Skin of body (tissue), 3 donors: ENCODE measurements at places on chromosomes 13 and 19. TPM values are rescaled to one million over a fixed set of nuclear protein-coding genes. Genes with fewer than 3 reads are reported as not detected.

The OR4F17 gene
- total RNA-seq = not detected

GRCh38 chr19:47637550-47637949 is 28.6 kb downstream of the BICRA start:
- DNase-seq = no peak

GRCh38 chr19:35204799-35205732 is 23.5 kb downstream of the FAM187B start:
- no peak for DNase-seq

GRCh38 chr19:32798201-32798600 is 71.4 kb downstream of the SLC7A9 start:
- DNase-seq = no peak

The IGSF23 gene
- total RNA-seq = not detected

DNA sequence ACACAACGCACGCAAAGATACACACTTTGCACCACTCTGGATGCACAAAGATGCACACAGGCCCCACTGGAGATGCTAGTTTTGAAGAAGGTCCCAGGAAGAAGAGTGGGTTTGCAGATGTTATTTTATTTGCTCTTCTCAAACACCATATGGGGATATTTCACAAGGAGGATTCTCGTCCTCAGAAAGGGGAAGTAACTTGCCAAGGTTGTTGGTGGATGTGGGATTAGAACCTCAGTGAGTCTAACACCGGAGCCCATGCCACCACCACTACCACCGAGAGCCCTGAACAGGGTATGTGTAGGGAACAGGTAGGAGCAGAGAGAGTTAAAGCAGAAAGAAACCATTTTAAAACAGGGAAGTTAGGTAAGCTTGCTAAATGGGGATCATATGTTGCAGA is 9.6 kb upstream of the CEACAM6 start:
- DNase-seq = no peak

DNA sequence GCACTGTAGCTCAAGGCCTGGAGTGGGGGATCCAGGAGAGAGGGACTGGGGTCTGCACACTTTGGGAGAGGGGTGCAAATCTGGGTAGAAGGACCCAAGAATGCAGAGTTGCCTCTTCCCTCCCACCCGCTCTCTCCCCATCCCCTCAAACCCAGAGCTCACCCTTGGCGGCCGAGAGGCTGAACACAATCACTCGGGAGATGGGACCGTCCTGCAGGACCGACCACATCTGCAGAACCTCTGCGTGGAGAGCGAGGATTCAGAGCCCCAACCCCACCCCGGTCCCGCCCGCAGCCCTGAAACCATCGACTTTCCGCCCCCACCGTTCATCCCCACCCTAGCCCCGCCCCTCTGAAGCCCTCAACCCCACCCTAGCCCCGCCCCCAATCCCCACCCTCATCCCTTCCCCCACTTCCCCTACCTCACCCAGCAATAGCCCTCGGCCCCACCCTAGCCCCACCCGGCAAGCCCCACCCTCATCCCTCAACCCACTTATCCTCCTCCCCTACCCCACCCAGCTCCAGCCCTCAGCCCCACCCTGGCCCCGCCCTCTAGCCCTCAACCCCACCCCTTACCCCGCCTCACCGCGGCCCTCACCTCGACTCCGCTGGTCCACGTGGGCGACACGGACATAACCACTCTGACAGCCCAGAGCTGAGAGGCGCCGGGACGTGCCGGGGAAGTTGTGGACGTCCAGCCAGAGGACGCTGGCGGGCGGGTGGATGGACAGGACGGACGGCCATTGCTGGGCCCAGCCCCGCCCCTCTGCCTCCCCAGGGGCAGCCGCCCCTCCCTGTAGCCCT is 4.1 kb downstream of the KPTN start:
- no peak for DNase-seq

The LILRB3 gene
- total RNA-seq = 4.2 TPM

GRCh38 chr19:18206018-18206417 is 2.2 kb upstream of the RAB3A start:
- DNase-seq = no peak

The WDR62 gene
- 2.5 TPM for total RNA-seq

The HTR2A gene
- 0.69 TPM for total RNA-seq

DNA sequence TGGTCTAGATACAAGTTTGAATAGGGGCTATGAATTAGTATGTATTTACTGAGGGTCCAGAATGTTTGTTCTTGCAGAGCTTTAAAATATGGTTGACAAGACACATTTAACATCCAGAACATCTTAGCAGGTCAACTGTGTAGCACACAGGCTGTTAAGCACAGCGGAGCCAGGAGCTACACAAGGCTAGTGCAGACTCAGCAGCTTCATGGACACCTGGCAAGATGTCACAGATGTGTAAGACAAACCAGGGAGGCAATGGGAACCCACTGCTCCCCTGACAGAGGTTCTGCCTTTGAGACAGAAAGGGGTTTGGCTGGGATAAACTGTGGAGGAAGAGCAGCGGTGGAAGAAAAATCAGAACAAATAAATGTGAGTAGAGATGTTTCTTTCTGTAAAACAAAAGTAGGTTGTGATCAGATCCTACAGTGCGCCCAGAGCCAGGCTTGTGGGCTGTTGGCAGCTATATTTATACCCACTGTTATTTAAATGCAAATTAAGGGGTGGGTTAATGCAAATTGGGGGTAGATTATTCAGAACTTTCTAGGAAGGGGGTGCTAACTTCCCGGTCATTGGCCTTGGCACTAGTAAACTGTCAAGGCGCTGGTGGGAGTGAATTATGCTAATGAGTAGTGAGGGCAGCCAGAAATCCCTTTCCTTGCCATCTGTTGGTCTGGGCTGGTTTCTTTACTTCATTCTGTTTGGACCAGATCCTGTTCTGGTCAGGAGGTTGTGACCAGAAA is 33.0 kb downstream of the MIPEP start:
- no peak for DNase-seq

The PSG2 gene
- total RNA-seq = not detected

The TSKS gene
- 0.30 TPM for total RNA-seq

DNA sequence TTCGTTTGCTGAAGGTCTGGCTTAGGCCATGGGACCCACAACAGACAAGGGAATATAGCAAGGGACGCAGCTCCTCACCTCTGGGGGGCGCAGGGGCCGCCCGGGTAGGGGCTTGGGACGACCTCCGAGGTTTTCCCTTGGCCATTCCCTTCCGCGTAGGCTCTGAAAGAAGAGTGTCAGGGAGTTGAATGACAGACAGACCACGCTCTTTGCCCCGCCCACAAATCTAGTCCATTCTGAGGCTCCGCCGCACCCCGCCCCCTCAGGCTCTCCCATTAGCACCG is 11.4 kb upstream of the ZNF414 start:
- DNase-seq = no peak

The ATP4A gene
- total RNA-seq = not detected

GRCh38 chr13:98452851-98453843 is 123.8 kb downstream of the STK24 start:
- DNase-seq = peak; percentile 30

The ADAMTS10 gene
- 32.7 TPM for total RNA-seq

GRCh38 chr19:13881251-13881691 is 4.3 kb downstream of the NANOS3 start:
- DNase-seq = no peak

- DNase-seq = no peak
Observed at GRCh38 chr13:77737583-77738200, 40.2 kb downstream of the SLAIN1 start.

DNA sequence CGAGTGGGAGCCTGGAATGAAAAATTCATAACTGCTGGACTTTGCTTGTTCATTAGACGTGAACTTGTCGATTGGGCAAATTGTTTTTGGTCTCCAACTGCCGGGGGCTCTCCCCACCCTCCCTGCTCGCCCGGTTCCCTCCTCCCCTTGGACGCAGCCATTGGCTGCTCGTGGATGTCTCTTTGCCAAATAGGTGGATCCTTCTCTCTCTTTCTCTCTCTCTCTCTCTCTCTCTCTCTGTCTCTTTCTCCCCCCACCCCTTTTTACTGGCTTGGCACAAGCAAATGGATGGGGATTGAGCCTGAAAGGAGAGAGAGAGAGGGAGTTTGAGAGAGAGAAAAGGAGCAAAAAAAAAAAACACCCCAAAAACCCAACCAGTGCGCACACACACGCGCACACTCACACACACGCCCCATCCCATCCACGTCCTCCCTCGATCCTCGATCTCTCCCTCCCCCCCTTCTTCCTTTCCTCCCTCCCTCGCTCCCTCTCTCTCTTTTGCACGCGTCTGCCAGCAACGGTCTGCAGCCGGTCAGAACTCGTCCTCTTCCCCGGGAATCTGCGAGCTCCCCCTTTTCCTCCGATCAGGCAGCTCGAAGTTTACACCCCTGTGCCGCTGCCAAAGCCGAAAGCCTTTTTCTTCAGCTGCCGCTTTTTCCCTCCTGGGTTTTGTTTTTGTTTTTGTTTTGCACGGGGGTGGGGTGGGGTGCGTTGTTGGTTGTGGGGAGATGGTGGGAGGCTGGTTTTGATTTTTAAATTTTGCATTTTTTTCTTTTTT is 27.8 kb downstream of the NFIX start:
- DNase-seq = peak; percentile 98

The C5AR2 gene
- 1.2 TPM for total RNA-seq

GRCh38 chr19:5232798-5233505 is 107.7 kb downstream of the PTPRS start:
- DNase-seq = no peak

The MBD3L3 gene
- not detected for total RNA-seq

- DNase-seq = no peak
Observed at GRCh38 chr19:58518256-58519086, 1.1 kb downstream of the ZBTB45 start.

- DNase-seq = no peak
Observed at GRCh38 chr13:45522571-45522970, 57.8 kb downstream of the COG3 start.

DNA sequence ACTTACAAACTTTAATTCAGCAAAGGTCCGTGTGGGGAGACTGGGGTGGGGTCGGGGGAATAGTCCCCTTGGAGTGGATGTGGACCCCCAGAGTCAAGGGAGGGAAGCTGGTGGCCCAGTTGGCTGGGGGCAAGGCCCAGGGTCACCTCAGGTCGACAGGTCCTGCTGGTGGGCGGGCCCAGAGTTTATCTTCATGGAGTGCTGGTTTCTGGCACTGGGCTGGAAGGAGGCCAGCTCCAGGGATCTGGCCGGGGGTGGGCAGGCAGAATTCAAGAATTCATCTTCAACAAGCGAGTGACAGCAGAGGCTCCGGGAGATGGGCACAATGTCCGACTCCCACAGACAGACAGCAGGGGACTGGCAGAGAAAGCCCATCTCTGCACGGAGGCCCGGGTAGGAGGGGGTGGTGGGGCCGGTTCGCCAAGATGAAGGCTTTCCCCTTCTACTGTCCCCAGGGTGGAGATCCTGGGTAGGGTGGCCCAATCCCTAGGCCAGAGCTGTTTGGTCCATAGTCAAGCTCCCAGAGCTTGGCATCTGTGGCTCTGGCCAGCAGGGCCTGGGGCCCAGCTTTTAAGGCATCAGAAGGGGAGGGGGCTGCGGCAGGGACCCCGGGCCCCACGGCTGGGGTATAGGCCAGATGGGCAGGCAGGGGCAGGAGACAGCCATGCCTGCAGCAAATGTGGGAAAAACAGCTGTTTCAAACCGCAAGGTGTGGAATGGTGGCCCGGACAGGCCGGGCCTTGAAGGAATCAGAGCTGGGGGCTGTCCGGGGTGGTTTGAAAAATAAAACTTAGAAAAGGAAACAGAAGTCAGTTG is 622 bp upstream of the FDX2 start:
- DNase-seq = no peak

GRCh38 chr13:112172641-112173251 is 105.8 kb downstream of the SOX1 start:
- no peak for DNase-seq

DNA sequence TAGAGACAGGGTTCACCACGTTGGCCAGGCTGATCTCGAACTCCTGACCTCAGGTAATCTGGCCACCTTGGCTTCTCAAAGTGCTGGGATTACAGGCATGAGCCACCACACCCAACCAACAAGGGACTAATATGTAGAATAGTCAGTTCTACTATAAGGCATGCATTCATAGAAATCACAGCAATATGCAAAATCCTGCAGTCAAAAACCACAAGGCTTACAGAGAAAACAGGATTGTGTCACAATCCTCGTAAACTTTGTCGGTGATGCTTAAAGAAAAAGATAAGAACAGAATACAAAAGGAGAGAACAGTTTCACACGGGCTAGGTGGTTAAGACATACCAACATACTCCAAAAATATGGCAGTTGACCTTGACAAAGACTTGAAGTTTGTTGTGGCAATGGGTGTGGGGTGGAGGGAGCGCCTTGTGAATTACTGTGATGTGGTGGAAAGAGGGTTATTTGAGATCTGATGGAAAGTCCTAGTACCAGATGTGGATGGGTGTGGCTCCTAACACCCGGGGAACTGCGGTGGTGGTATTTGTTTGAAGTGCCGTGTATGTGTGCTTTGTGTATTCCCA is 12.4 kb downstream of the NOSIP start:
- peak; percentile 62 for DNase-seq

- DNase-seq = no peak
Observed at GRCh38 chr19:56085571-56086275, 35.4 kb downstream of the ZNF787 start.

- DNase-seq = no peak
Observed at GRCh38 chr19:52176574-52176973, 5.2 kb upstream of the ZNF836 start.

The TTYH1 gene
- total RNA-seq = 9.2 TPM

DNA sequence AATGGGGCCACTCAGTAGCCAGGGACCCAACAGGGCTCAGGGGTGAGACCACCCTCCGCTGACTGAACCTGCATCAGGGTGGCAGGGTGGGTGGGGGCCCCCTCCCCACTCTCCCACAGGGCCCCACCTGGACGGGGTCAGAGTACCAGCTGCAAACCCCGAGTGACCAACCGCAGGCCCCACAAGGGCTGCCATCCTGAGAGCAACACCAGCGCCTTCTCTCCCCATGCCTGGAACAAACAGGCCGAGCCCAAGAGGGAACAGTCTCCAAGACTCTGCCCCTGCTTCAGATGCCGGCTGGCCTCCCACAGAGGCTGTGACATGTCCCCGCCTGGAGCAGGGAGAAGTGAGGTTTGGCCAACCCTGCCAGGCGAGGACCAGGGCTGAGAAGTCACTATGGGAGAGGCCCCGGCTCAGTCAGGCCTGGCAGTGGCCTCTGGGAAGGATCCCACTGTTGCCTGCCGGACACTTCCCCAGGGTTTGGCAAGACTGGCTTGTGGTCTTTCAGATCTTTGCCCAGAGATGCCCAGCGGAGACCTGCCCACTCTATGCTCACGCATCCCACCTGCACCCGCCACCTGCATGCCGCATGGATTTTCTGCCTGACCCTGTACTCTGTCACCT is 27.2 kb downstream of the MPND start:
- no peak for DNase-seq

GRCh38 chr19:47691782-47692181 is 21.4 kb upstream of the EHD2 start:
- no peak for DNase-seq

DNA sequence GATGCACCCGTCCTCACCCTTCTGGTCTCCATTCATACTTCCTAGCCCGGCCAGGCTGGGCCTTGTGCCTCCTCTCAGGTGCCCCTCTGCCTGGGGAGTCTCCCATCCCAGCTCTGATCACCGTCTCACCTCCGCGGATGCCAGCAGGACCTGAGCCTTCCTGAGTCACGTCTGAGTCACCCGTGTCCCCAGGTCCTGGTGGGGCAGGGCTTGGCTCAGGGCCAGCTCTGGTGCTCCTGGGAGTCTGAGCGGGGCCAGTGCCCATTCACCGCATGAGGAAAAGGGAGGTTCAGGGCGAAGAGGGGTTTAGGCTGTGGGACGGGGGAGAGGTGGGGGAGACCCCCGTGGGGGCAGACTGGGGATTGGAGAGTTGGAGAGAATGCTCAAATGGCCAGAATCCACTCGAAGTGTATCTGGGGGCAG is 593 bp downstream of the ATP8B3 start:
- no peak for DNase-seq

The SYT5 gene
- 1.6 TPM for total RNA-seq

GRCh38 chr13:44276061-44276460 is 97.6 kb upstream of the SERP2 start:
- no peak for DNase-seq

The UBE2L5 gene
- total RNA-seq = 0.99 TPM
